ENCODE measurements at places on chromosomes 12 and 14. TPM values are rescaled to one million over a fixed set of nuclear protein-coding genes. Genes with fewer than 3 reads are reported as not detected.

SYCP3 gene
- total RNA-seq = 0.16 TPM

ATN1 gene
- 32.4 TPM for total RNA-seq

TAS2R50 gene
- total RNA-seq = 0.30 TPM

AGAP2 gene
- total RNA-seq = 28.0 TPM

LTB4R gene
- total RNA-seq = 10.1 TPM

WSCD2 gene
- total RNA-seq = not detected

TBX5 gene
- total RNA-seq = not detected

GAS2L3 gene
- 2.6 TPM for total RNA-seq

SLC17A8 gene
- not detected for total RNA-seq

IL22 gene
- total RNA-seq = 1.4 TPM

NOVA1 gene
- total RNA-seq = 0.35 TPM

CD163L1 gene
- total RNA-seq = not detected

HOXC10 gene
- total RNA-seq = not detected

TMEM229B gene
- 1.3 TPM for total RNA-seq

SLC4A8 gene
- 1.7 TPM for total RNA-seq

FGF23 gene
- total RNA-seq = not detected

SNRPF gene
- total RNA-seq = 61.1 TPM

KLRK1 gene
- not detected for total RNA-seq

TDRD9 gene
- total RNA-seq = 0.62 TPM

FSCB gene
- total RNA-seq = not detected

TBX3 gene
- total RNA-seq = not detected

PLBD1 gene
- total RNA-seq = not detected

HSPB8 gene
- not detected for total RNA-seq

KICS2 gene
- 16.6 TPM for total RNA-seq

RNASE1 gene
- total RNA-seq = not detected

BMP4 gene
- not detected for total RNA-seq

PLEKHD1 gene
- total RNA-seq = 0.05 TPM

BEST3 gene
- not detected for total RNA-seq

DCN gene
- not detected for total RNA-seq

RNASE2 gene
- total RNA-seq = not detected

CCDC177 gene
- total RNA-seq = not detected

IL31 gene
- total RNA-seq = 4.0 TPM

IRAK4 gene
- 31.1 TPM for total RNA-seq

RD3L gene
- total RNA-seq = not detected

GAPDH gene
- 7,289 TPM for total RNA-seq

NELL2 gene
- 35.8 TPM for total RNA-seq

SLCO1B1 gene
- not detected for total RNA-seq

KCNC2 gene
- not detected for total RNA-seq

HOXC11 gene
- not detected for total RNA-seq

SMOC1 gene
- not detected for total RNA-seq

RDH16 gene
- total RNA-seq = 0.32 TPM

KRT71 gene
- not detected for total RNA-seq

RFX4 gene
- not detected for total RNA-seq

CRACR2A gene
- 19.2 TPM for total RNA-seq

B4GALNT1 gene
- 1.4 TPM for total RNA-seq

ABCC9 gene
- total RNA-seq = not detected

ADAMTS20 gene
- not detected for total RNA-seq

SLC5A8 gene
- not detected for total RNA-seq

MARK3 gene
- total RNA-seq = 64.9 TPM

TSPAN8 gene
- not detected for total RNA-seq

CAPS2 gene
- 2.3 TPM for total RNA-seq

KRT86 gene
- not detected for total RNA-seq

ANAPC7 gene
- total RNA-seq = 52.6 TPM

PTPRB gene
- not detected for total RNA-seq

GPR135 gene
- 1.1 TPM for total RNA-seq

NANOG gene
- total RNA-seq = not detected

GMPR2 gene
- 59.6 TPM for total RNA-seq

SAMD15 gene
- 0.25 TPM for total RNA-seq
